ENCODE measurements at places on chromosomes 3 and 15.

- DNase-seq, result no peak
Observed at GRCh38 chr3:61571516-61572336, 10.4 kb downstream of the PTPRG start.

DNA sequence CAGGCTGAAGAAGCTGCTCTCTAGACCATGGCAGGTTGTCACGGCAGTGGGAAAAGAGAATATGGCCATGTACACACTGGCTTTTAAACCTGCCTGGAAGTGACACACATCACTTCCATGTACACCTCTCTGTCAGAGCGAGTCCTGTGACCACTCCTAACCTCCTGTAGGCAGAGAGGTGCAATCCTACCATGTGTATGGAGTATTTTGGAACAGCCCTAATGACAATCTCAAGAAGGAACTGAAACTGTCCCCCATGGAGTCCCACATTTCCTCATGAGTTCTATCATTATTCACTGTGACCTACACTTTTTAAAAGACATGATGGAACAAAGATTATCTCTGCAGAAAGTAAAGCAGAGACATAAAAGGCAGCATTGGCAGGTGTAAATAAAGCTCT, 153.4 kb upstream of the PFN2 start:
- DNase-seq, result no peak

DNA sequence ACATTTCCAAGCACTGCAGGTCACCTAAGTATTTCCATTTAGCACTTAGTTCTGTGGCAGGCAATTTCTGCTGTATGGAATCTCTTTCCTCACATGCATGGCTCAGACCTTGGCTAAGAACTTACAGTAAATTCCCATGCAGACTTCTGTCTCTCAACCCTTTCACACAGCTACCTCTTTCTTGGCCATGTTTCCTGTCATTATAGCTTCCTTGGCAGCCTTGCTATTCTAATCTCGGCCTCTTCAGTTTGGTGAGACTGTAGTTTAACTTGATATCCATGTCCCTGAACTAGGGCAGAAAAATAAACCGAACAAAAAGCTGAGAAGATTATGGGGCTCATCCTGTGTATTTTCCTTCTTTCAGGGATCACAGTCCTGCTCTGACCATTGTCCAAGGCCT, 96.0 kb downstream of the SPATA16 start:
- DNase-seq, result no peak

DNA sequence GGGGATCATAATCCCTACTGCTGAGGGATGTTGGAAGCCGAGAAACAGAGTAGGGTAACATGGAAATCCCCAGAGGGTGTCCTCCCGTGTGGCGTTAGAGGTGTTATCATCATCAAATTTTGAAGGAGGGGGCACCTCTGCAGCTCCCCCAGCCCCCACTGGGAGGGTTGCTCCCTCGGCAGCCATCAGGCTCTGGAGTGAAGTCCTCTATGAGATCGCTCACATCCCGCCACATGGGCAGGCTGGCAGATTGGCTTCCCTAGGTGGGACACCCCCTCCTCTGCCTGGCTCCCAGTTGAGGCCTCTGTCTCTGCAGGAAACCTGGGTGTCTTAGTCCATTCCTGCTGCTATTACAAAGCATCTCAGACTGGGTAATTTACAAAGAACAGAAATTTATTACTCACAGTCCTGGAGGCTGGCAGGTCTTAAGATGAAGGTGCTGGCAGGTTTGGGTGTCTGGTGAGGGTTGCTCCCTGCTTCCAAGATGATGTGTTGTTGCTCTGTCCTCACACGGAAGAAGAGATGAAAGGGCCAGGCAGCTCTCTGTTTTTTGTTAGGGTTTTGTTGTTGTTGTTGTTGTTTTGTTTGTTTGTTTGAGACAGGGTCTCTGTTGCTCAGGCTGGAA, 120.5 kb downstream of the NUP210 start:
- DNase-seq, result no peak

DNA sequence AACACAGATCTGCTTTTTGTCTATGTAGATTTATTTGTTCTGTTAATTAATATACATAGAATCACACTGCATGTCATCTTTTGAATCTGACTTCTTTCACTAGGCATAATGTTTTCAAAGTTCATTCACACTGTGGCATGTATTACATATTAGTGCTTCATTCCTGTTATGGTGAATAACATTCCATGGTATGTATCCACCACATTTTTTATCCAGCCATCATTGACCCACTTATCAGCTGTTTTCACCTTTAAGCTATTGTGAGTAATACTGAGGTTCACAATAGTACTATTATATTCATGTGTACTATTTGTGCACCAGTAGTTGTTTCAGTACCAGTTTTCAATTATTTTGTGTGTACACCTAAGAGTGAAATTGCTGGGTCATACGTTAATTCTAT, 230.6 kb upstream of the CNTN3 start:
- no peak for DNase-seq

GRCh38 chr3:163852233-163852632, 1226.1 kb downstream of the SI start:
- no peak for DNase-seq

GRCh38 chr3:194574639-194575483, 58.4 kb downstream of the TMEM44 start:
- DNase-seq, result no peak

GRCh38 chr3:27728195-27729087, 6.3 kb upstream of the EOMES start:
- DNase-seq, result peak; percentile 72

- no peak for DNase-seq
Observed at GRCh38 chr3:127003175-127003555, 20.2 kb downstream of the PLXNA1 start.

DNA sequence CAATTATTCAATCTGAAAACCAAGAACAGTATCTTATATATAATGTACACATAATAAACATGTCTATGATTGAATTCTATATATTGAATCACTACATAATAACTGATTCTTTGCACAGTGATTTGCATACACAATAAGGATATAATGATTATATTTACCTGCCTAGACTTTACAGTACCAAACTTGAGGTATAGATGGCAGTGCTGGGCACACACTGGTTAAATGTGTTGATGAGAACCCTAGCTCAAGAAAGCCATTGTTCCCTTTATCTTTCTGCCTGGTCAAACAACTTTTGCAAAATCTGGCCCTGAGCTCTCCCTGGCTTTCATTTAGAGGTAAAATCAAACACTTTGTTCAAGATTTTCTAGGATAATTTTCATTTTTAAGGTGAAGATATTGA, 697.7 kb downstream of the TUSC7 start:
- no peak for DNase-seq

Data from activated CD8-positive, alpha-beta memory T cell treated with anti-CD3 and anti-CD28 coated beads, Interleukin-2, amount 50 U/mL, for 48 hours (primary cell).